Stimulated activated CD8-positive, alpha-beta memory T cell treated with anti-CD3 and anti-CD28 coated beads, Interleukin-15, amount 100 ng/mL, for 48 hours (primary cell): ENCODE measurements at places on chromosomes 7 and 10.

DNA sequence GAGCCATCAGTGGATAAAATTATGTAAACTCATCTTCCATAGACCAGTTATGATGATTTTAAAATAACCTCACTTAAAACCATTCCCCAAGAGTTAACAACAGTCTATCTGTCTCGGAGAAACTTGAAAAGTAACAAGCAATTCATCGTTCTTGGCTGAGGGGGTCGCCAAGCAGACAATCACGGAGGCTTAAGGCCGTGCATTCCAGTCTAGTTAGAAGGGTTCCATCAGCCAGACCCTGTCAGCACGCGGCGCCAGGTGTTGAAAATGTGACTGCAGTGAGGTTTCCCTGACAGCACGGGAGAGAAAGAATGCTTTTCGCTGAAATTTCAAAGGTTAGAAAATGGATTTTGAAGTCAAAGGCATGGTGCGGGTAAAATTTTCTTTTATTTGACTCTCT, 1025.0 kb upstream of the CELF2 start:
- no peak for DNase-seq

DNA sequence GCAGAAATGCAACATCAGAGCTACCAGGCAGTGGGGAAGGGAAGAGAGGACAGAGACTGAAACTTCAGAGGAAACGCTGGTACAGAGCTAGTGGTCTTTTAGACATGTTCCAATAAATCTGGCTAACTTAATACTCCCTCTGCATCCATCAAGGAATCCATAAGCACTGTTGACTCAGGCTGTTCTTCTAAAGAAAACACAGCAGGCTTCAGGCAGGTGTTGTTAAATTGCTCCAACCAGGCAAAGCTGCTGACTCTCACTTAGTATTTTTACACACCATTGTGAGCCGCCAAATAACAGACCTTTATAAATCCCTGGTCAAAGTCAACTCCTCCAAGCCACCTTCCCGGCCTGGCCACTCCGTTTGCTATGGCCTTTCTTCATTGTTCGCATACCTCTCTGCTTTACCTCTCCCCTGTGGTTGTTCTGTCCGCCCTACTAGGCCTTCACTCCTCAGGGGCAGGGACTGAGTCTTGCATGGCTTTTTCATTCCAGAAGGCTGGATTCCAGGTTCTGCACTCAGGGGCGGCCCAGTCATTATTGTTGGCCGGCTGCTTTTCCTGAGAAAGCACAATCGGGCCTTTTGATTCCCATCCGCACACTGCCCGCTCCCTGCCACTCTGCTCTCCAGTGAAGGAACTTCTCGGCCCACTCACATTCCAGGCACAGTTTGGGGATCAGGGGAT, 18.4 kb downstream of the CREB3L2 start:
- no peak for DNase-seq

DNA sequence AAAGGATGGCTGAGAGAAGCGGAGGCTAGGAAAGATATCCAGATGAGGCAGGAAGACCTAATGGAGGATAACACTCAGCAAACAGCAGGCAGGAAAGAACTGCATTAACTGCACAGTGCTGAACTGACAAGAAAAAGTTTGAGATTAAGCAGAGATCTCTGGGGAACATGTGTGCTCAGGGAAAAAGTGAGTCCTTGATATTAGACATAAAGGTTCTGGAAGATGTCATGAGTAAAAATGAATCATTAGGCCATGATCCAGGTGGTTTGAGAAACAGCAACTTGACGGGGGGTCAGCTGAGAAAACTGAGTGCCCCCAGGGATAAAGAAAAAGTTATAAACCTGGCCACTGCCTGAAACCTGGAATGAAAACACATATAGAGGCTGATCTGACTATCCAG, 27.3 kb upstream of the ANK3 start:
- DNase-seq, result no peak

GRCh38 chr10:108783897-108784296, 1139.4 kb downstream of the XPNPEP1 start:
- DNase-seq, result no peak

DNA sequence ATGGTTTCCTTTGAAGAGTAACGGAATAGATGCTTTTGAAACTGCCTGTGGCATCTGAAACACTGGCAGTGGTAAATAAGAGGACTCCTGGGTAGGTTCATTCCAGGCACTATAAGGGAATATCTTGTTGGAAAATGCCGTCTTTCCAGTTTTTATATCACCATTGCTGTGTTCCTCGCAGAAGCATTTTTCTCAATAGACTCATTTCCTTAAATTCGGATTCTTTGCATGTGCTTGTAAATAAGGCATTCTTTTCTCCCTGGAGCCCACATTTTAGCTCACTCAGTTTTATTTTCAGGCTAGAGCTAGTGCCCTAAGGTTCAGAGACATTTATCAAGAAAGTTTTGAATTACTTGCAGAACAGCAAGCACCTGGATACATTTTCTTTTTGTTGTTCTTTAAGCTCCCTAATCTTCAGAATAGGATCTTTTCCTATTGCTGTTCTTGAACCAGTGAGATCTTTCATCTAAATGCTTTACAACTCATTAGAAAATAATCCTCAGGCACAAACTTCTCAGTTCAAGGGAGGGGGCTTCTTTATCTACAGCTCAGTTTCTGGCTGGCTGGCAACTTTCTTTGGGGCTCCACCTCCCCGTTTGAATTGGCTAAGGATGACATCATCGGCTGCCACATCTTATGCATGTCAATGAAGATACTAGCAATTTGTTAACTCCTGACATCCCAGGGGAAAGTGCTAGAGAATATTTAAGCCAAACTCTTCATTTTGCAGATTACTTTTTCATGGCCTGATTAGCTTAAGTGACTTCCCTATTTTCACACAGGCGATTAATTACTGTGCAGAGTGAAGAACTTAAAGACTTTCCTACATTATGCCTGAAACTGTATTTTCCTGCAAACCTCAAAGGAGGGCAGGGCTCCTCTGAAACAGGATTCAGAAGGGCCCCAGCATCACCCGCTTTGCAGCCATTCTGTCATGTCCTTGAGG, 133.7 kb upstream of the RSU1 start:
- DNase-seq, result no peak

DNA sequence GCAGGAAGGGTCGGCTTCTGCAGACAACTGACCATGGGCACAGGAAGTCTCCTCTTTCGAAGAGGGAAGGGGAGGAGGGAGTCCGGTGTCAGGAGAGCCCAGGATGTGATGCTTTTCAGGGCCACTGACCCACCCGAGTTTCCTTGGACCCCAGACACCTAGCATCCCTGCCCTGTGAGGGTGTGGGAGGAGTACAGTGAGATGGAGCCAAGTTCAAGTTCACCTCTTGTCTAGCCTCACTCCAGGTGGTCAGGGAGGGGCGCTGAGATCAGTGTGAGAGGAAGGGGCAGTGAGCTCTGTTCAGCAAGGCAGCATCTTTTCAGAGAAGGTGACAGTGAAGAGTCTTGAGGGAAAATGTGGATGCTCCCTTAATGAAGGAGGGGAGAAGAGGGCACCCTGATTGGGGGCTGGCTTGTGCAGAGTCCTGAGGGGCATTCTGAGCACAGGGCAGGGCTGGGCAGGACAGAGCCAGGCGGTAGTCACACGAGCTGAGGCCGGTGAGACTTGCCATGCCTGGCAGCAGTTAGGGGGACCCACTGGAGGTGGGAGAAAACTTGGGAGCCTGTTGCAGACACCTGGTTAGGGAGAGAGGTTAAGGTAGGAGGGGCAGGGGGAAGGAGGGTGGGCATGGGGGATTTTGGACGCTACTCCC, 49.7 kb downstream of the ADCY1 start:
- no peak for DNase-seq

GRCh38 chr7:99918959-99919813, at the start of gene TRIM4:
TRIM4 (minus strand) TSS chr7:99919530; CDS start chr7:99919401, 129 bp downstream.
- peak; percentile 90 for DNase-seq

DNA sequence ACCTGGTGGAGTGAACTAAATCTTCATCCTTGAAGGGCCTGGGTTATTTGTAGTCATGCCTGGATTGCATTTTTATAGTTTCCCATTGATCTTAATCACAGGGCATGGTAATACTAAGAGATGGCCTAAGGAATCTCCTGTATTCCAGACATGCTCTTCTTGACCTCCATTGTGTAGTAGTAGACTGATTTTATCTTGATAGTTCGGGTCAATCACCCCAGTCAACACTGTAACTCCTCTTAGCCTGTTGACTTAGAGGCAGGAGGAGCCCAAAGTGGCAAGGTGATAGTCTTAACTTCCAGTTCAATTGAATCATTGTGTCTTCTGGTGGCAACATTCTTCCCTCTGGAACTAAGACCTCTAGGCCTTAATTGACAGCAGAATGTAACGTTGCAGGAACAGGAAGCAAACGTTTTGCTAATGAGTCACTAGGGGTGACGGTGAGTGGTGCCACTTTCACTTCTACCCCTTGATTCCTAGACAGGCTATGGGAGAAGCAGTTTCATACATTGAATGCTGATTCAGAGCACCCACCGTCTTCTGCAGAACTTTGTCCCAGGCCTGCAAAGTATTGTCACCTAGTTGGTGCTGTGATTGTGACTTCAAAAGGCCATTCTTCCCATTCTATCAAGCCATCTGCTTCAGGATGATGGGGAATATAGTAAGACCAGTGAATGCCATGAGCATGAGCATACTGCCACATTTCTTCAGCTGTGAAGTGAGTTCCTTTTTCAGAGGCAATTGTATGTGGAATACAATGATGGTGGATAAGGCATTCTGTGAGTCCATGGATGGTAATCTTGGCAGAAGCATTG, 24.0 kb upstream of the PAPSS2 start:
- DNase-seq, result peak; percentile 29

DNA sequence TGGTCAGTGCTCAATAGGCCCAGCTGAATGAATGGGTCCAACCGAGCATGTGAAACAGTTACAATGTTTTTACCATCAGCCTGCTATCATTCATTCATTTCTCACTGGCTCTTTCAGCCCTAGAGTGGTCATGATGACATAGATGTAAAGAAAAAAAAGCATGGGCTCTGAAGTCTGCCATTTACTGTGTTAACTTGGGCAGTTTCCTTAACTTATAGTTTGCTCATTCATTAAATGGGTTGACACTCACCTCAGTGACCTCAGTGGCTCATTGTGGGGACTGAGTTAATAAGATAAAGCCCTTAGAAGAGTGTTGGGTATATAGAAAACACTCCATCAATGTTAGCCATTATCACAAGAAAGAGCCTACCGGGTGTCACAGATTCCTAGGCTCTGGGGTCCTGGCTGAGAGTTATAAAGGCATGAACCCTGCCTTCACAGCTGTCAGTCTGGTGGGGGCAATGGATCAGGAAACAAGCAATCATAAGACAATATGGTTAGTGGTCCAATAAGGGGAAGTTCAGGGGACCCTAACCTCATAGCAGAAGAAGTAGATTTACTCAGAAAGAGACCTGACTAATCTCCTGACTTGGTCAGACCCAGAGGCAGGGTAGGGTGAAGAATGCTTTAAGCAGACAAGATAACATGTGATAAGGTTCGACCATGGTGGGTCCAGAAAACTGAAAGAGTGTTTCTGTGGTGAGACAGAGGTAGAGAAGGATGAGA, 29.7 kb upstream of the GPAM start:
- DNase-seq, result no peak

GRCh38 chr7:46218461-46219200, 297.6 kb upstream of the IGFBP3 start:
- no peak for DNase-seq

GRCh38 chr10:33345236-33345635, 10.8 kb upstream of the NRP1 start:
- no peak for DNase-seq

GRCh38 chr7:127632276-127632910, 14.5 kb upstream of the PAX4 start:
- DNase-seq, result no peak

DNA sequence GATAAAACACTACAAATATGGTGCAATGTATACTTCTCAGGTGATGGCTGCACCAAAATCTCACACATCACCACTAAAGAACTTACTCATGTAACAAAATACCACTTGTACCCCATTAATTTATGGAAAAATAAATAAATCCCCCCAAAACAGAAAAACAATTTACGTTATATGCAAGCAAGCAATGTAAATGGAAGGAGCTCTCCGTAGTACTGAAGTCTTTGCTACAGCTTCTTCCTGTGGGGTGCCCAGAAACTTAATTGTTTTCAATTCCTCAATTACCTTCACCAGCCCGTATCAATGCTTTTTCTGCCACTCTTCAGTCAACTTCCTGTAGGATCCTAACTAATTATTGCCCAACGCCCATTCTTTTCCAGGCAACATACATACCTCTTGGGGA, 138.1 kb downstream of the RELN start:
- DNase-seq, result no peak

DNA sequence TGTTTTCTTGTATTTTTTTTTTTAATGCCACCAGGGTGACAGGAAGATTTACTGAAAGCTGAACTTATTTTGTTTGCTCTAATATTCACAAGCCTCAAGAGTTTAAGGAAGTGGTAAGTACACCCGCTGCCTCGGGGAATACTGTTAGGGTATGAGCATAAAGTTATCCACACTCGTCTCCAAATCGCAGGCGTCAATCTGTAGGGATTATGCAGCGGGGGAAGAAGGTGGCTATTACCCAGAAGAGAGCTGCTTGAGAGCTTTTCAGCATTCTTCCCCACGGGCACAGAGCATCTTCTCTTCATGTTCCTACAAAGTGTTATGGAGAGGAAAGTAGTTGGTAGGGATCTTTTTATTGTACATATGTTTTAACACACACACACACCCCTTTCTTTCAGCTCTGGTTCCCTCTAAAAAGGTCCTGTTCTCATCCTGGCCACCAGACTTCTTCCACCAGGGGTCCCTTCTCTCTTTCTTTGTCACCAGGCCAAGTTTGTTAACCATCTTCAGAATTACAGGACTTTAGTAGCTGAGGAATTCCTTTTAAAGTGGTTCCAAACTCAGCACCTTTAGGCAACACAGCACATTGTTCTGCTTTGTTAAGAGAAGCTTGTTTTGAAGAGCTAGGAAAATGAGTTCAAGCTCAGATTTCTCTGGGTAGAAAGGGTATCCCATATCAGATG, 411.6 kb upstream of the GALNT17 start:
- DNase-seq, result no peak

- no peak for DNase-seq
These were observed 190.6 kb downstream of the EBF3 start for GRCh38 chr10:129773359-129773990.

- no peak for DNase-seq
These were observed 43.4 kb downstream of the ZNF503 start for GRCh38 chr10:75358132-75358531.

GRCh38 chr10:60908031-60908430, 36.0 kb downstream of the RHOBTB1 start:
- no peak for DNase-seq

- no peak for DNase-seq
These were observed 110.5 kb upstream of the MAGI2 start for GRCh38 chr7:79563821-79564522.

- no peak for DNase-seq
These were observed 102.7 kb downstream of the PRTFDC1 start for GRCh38 chr10:24849501-24850299.

- DNase-seq, result no peak
These were observed 77.1 kb downstream of the ORC5 start for GRCh38 chr7:104130726-104131125.

- DNase-seq, result no peak
These were observed 60.7 kb downstream of the SMURF1 start for GRCh38 chr7:99083068-99083651.

- no peak for DNase-seq
These were observed 102.0 kb downstream of the HIF1AN start for GRCh38 chr10:100637785-100638184.

- DNase-seq, result no peak
These were observed 29.8 kb downstream of the NDUFB2 start for GRCh38 chr7:140726281-140726680.
